ENCODE measurements at places on chromosomes 2 and 18. TPM values are rescaled to one million over a fixed set of nuclear protein-coding genes. Genes with fewer than 3 reads are reported as not detected.

GRCh38 chr2:120978359-120979050, 242.8 kb downstream of the GLI2 start:
- no peak for DNase-seq

- no peak for DNase-seq
These were observed 414.4 kb upstream of the NXPH2 start for GRCh38 chr2:139194546-139194945.

DNA sequence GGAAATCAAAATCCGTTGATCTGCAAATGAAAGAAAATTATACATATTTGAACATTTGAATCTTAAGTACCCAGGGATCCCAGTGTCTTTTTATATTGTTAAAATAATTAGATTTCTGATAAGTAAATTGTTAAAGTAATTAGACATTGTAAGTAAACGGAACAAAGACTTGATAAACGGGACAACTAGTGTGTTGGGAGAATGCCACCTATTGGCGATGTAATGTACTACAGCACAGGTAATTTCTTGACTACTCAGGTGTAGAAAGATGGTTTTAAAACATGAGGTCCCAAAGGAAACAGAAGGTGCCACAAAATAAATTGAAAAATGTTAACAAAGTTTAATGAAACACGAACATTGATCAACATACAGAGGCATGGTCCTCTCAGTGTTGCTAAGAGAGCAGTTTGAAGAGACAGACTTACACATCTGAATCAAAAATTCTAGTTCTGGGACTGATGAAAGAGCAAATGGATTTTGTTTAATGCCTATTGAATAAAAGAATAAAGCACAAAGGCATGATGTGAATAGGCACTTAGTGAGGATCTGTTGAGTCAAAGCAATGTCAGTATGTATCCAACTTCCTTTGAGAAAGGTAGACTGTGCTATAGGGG, 103.4 kb upstream of the RASGRP3 start:
- DNase-seq, result no peak

The SLC14A1 gene
- polyA plus RNA-seq, result 16.0 TPM

- no peak for DNase-seq
These were observed 86.9 kb downstream of the SESTD1 start for GRCh38 chr2:179177694-179178093.

DNA sequence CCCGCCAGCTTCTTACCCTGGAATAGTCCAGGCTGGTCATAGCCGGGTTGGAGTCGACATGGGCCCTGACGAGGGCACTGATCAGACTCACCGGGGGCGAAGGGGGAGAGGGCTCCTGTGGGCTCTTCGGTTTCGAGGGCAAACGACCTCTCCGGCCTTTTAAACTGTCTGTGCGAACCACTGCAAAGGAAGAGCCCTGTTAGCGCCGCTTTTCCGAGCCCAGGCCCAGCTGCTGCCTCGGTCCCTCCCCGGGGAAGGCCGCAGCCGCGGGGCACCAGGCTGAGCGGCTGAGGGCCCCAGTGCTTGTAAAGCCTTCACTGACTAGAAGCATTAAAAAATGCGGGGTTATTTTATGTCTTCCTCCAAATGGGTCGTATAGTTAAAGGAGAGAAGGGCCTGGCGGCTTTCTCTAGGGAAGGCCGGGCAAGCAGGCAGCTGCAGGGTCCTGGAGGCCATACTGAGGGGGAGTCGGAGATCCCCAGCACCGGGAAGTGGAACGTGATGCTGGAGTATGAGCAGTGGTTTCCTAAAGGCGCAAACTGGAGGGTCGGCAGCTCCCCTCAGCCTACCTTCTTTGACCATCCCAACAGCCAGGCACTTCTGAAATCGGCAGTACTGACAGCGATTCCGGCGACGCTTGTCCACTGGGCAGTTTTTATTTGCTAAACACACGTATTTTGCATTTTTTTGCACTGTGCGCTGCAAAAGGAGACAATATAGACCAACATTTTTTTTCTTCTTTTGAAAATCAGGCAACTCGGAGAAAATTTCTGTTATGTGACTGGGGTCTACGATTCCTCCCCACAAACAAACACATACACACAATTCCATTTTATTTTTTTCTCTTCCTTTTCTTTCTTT, 4.5 kb downstream of the NR4A2 start:
- no peak for DNase-seq

DNA sequence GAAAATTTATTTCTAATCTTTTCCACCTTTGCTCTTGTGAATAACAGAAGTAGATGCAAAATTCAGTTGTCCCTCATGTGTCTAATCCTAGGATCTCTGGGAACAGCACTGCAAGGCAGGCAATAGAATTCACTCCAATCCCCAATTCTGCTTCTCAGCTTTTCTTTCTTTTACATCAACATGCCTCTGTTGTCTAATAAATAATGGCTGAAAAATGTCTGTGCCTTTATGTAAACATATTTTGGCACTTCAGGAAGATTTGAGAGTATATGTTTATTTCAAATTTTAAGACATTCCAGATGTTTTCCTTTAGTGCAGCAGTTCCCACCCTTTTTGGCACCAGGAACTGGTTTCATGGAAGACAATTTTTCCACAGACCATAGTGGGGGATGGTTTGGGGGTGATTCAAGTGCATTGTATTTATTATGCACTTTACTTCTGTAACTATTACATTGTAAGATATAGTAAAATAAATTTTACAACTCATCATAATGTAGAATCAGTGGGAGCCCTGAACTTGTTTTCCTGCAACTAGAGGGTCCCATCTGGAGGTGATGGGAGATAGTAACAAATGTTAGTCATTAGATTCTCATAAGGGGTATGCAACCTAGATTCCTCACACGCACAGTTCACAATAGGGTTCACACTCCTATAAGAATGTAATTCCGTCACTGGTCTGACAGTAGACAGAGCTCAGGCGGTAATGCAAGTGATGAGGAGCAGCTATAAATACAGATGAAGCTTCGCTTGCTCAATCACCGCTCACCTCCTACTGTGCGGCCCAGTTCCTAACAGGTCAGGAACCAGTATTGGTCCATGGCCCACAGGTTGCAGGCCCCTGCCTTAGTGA, 590.3 kb upstream of the CNTNAP5 start:
- DNase-seq, result no peak

DNA sequence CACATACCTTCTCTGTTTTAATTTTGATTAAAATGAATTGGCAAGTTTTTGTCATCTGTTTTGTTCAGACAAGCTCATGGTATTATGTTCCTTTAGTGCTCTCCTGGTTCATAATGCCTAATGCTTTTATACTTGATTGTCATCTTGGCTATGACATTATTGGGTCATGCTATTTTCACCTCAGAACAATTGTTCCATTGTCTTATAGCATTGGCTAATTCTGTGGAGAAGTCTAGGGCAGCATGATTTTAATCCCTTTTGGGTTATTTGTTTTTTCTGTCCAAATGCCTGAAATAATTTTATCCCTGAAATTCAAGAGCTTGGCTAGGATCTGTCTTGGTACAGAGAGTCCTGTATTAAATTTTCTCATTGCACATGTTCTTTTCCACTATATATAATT, 83.8 kb upstream of the CCDC85A start:
- DNase-seq, result no peak

The RESP18 gene
- polyA plus RNA-seq, result not detected

The SCN2A gene
- 0.01 TPM for polyA plus RNA-seq

- DNase-seq, result no peak
These were observed 996 bp downstream of the PTCD3 start for GRCh38 chr2:86107031-86107430.

DNA sequence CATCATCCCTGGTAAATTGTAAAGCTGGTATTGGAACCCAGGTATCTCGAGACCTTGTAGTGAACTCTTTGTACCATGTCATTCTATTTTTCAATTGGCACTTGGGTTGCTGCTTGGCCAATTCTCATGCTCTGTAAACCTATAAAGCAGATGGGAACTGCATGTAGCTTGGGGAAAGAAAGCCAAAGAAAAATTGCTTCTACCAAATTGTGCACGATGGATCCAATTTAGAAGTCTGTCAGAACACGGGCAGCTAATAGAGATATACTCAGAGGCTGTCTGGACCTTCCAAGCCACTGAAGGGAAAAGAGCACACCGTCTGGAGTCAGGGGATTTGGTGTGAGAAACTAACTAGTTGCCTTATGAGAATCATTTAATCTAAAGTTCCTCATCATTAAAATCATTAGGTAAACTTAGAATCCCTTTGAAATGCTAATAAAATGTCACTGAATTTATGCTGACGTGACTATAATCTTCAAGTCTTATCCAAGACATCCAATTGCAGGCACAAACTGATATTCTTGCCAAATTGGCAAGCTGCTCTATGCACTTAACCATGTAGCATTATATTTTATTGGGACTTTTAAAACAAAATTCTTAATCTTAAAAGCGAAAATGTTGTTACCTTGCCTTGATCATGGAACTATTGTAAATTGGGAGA, 206.8 kb downstream of the DCC start:
- DNase-seq, result no peak

GRCh38 chr18:69399253-69399652, 1.4 kb upstream of the DOK6 start:
- no peak for DNase-seq

The DLX2 gene
- polyA plus RNA-seq, result not detected

The TLX2 gene
- polyA plus RNA-seq, result not detected

All from heart left ventricle (tissue), 16 donors.